Fibroblast of skin of right biceps (primary cell): ENCODE measurements at places on chromosomes 5 and 9.
A peak's percentile ranks its signal among the peaks of the same experiment; 100 is the strongest.

GRCh38 chr9:125393426-125393825, 131.8 kb downstream of the GAPVD1 start:
- DNase-seq = peak; percentile 48

GRCh38 chr9:76664120-76664519, 100.1 kb upstream of the PCA3 start:
- no peak for DNase-seq

- peak; percentile 66 for DNase-seq
Observed at GRCh38 chr5:154194345-154195329, 4.1 kb downstream of the GALNT10 start.

DNA sequence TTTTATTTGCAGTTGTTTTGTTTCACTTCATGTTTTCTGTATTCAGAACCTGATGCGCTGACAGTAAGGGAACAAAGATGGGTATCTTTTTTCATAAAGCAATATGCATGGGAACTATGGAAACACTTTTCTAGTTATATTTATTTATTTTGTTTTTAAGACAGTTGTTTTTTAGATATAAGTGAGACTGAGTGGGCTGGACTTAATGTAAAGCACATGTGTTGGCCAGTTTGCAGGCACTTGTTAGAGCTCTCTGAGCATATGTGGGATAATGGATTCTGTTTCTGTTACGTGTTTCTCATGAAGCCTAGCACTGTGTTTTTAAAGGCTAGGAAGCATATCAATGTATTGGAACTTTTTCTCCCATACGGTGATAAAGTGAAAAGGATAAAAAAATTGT, 164.1 kb downstream of the PRR16 start:
- DNase-seq = peak; percentile 20

DNA sequence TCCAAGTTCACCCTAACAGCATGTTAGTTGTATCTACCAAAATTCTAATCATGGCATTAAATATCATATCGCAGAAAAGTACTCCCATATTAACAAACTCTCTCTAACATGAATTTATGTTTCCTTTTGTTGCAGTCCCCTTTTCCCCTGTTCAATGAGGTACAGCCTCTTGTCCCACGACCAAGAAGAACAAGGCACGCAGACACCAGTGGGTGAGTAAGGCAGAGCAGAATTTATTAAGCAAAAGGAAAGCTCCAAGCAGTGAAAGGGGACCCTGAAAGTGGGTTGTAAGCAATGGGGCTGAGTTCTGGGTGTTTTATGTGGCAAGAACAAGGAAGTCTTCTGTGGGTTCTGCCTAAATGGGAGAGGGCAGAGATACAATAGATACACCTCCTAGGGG, 183.5 kb downstream of the LURAP1L start:
- DNase-seq = no peak
